Brain microvascular endothelial cell (primary cell): ENCODE measurements at places on chromosomes 16 and 17.

- no peak for DNase-seq
Measured at GRCh38 chr17:29505836-29506235, 61.0 kb downstream of the ABHD15 start.

- no peak for DNase-seq
Measured at GRCh38 chr17:19302791-19303331, 59.7 kb downstream of the B9D1 start.

- no peak for DNase-seq
Measured at GRCh38 chr17:3532106-3532858, 25.3 kb downstream of the TRPV3 start.

DNA sequence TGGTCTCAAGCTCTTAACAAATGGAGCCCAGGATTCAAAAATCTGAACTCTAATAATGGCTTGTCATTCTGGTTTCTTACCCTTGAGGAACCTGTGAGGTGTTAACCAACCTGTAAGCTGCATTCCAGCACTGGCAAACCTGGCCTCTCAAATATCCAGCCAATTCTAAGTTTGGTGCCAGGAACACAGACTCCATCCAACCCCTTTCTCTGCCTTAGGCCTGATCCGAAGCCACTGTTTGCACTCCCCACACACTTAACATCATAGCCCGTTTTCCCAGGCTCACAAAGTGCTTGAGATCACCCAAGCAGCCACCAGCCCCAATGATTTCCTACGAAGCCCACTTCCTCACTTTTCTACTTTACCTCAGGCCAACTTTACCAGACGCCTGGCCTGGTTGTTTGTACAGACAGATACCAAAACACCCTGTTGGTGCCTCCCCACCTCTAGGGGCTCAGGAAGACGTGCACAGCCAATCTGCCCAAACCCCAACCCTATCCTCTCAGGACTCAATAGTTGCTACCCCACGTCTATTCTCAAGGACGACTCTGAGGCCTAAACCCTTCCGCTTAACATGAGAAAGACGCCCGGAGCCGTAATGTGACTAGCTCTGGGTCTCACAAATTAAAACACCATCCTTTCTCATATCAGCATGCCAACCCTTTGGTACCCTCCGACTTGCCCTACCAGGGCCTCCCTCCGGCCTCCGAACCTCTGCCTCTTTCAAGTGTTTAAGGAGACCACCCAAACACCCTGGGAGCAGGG lies 3.2 kb upstream of the PER1 start:
- no peak for DNase-seq

DNA sequence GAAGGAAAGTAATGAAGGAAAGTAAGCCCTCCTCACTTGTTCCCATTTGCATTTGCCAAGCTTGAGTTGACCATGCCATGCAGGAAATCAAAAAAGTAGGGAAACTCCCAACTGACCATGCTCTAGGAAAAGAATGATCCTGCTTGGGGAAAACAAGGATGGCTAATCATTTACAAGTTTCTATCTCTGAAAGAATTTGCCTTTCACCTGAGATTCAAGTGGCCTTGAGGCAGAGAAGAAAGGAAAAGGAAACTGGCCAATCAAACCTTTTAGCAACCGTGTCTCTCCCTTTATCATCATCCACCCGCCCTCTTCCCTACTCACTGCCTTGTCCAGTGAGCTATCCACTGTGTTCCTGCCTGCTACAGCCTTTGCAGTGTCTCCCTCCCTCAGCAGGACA lies 757.2 kb upstream of the SOX9 start:
- no peak for DNase-seq

DNA sequence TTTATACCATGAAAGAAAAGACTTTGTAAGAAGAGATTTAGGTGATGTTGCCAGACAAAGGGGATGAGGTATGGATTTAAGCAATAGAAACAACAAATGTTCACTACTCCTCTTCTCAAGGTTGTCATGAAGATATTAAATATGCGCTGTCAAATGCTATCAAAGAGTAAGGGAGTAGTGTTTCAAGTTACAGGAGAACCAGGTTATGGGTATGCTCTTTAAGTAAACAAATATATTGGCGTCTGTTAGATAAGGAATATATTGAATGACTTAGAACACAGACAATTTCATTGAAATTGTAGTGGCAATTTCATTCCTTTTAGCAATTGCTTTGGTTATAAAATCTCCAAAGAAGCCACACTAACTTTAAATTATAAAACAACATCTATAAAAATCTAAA lies 229.0 kb downstream of the FTO start:
- no peak for DNase-seq

- DNase-seq = no peak
Measured at GRCh38 chr16:51049678-51050376, 101.2 kb downstream of the SALL1 start.

GRCh38 chr17:45090711-45091110 lies 29.6 kb downstream of the NMT1 start:
- DNase-seq = no peak

GRCh38 chr16:63050391-63050790 lies 1014.2 kb upstream of the CDH8 start:
- no peak for DNase-seq

DNA sequence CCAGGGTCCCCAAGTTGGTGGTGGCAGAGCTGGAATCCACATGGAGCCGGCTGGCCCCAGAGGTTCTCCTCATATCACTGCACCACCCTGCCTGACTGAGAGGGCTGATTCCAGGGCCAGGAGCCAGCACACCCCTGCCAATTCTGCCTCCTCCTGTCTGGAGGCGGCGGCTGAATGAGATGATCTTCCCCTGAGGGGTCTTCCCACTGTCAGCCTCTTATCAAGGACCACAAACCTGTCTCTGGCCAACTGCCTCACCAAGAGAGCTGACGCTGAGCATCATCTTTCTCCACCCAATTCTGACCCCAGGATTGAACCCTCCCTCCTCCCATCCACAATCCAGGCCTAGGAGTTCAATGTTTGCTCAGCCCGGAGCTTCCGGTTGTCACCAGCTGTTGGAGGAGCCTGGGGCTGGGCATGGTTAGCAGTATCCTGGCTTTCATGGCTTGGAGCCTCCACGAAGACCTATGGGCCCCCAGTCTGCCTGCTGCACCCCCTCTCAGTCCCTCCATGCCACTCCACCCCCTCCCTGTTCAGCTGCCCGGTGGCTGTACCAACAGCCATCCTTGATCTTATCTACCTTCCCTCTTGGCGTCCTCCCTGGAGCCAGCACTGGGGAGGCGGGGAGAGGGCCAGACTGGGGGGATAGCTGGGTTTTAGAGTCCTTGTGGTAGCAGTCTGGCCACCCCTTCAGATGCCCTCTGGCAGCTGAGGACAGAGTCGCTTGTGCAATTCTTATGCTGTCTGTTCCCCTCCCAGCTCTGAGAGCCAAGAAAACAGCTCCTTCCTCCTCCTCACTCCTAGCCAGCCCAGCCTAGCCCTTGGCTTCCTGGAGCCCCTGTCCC lies 25.6 kb downstream of the ABCC3 start:
- DNase-seq = no peak

DNA sequence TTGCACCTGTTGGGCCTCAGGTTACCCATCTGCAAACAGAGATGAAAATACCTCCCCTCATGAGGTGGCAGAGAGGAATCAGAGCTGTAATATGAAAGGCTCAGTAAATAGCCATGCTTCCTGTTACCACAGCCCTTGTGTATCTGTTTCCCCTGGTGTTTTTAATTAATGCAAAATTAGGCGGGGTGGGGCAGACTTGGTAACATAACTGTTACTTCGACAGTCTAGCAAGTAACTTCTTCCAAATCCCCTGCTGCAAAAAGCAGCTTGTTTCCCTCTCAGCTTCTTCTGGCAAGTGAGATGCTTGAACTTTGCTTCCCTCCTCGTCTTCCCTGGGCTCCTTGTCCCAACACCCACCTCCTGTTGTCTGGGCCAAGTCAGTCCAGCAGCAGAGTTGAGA lies 381.5 kb downstream of the CPPED1 start:
- no peak for DNase-seq

DNA sequence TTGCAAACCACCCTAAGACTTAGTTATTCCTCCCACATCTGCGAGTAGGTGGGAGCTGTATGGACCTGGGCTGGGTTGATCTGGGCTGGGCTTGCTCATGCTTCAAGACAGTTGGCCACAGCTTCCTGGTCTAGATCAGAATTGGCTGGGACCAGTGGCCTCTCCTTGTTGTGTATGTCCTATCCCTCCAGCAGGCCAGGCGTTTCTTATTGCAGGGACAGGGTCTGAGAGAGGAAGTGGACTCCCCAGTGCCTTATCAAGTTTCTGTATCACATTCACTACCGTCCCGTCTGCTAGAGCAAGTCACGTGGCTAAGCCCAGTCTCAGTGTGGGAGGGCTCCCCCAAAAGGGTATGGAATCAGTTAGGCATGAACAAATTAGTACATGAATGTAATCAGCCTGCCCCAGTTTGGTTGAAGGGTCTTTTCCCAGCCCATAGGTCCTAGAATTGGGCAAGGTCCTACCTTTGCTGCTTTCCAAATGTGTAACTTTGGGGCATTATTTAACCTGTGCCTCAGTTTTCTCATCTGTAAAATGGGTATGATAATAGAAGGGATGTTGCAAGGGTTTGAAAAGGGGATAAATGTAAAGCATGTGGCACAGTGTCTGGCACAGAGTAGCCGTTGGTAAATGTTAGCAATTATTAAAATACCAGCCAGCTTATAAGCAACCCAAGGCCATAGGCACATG lies 36.0 kb downstream of the NKD1 start:
- DNase-seq = no peak

GRCh38 chr17:9935408-9935807 lies 30.3 kb upstream of the RCVRN start:
- DNase-seq = no peak

DNA sequence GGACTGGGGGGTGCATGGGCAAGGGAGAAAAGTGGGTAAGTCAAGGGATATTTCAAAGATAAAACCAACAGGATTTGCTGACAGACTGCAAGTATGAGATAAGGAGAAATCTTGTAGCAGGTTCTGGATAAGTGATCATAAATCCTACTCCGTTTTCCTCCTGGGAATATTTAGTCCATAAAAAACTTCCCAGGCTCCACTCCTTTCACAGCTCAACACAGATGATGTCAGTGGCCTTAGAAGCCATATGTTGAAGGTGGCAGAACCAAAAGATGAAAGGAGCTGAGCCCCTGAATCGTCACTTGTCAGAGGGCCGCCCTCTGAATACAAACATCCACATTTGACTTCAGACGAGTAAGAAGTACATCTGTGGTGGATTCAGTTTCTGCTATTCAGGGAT lies 71.7 kb downstream of the GRIN2A start:
- DNase-seq = no peak

GRCh38 chr17:80385046-80385445 lies 29.9 kb upstream of the ENDOV start:
- DNase-seq = no peak
